ENCODE measurements at places on chromosomes 7 and 10.

- no peak for DNase-seq
Measured at GRCh38 chr7:117875566-117875965, 2.3 kb upstream of the CTTNBP2 start.

GRCh38 chr7:80273327-80273726 lies 138.7 kb downstream of the GNAI1 start:
- no peak for DNase-seq

DNA sequence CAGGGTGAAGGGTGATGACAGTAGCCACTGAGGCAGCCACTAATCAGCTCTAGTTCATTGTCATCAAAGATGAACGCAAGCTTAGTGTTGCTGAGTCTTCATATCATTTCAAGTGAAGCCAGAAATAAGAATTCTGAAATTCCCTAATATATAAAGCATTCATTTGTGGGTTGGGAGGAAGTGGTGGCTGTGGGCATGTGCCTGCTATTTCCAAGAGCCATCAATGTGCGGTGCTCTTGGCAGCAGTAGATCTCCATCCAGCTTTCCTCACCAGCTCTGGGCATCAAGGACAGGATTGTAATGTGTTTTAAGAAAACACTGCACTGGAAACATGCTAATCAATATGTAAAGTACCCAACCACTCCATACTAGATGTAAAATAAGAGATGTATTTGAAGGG lies 202.5 kb upstream of the AHR start:
- no peak for DNase-seq

- no peak for DNase-seq
Measured at GRCh38 chr7:155467846-155468784, 10.2 kb downstream of the EN2 start.

DNA sequence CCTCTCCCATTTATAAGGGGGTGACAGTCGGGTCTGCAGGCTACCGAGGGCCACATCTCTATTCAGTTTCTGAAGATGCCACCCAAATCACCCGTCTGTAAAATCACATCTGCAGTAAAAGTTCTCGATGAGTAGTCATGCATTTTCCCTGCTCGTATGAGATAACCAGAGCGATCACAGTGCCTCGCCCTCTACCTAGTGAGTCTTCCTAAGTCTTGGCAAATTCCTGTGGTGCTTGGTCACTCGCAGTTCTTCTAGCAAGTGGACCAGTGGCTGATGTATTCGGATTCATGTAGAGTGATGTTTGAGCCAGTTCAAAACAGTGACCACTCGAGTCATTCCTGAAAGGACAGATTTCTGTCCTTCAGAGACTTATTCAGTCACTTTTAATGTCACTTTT lies 44.9 kb downstream of the INSYN2A start:
- no peak for DNase-seq

DNA sequence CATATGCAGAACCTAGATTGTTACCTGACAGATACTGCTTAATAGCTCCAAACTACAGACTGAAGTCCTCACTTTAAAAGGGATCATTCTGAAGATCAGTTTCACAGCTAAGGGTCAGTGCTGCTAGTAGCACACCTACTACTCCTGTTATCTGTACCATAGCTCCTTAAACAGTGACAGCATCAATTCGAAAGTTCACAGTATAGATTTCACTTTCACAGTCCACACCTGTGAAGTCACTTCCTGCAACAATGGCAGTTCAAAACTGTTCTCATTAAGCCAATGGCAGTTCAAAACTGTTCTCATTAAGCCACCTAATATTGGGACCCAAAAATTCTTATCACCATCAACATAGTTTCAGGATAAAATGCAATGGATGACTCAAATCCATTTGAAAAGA lies 10.7 kb upstream of the FHIP2A start:
- no peak for DNase-seq

GRCh38 chr7:129776362-129776722 lies 164.8 kb downstream of the NRF1 start:
- no peak for DNase-seq

Measured in right lung (tissue), 10 donors.